ENCODE measurements at places on chromosomes 12 and 14.
A peak's percentile ranks its signal among the peaks of the same experiment; 100 is the strongest.

GRCh38 chr12:27361372-27361771, 28.7 kb downstream of the BMAL2 start:
- no peak for DNase-seq

DNA sequence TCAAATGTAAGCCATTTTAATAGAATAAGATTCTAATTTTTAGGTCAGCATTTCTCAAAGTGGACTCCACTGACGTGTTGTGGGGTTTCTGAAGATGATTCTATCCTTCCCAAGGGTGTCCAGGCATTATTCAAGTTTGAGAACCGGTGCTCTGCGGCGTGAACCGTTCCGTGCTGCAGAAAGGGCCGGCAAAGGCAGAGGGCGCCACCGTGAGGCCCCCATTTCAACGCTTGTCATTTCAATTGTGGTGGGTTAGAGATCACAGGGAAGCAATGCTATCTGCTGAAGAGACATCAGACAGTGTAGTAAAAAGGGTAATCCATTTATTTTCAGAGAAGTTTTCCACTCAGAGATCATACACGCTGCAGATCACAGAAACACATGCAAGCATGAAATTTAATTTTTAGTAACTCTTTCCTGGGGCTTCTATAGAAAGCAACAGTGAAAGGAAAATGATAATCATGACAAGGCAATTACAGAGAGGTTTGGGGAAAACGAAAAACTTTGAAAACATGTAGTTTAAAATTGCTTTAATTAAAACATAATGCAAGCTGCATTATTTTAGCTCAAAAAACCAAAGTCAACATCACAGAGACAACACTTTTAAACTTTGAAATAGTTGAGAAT, 201.7 kb downstream of the EXOC5 start:
- no peak for DNase-seq

GRCh38 chr12:47814539-47815170, 5.0 kb downstream of the HDAC7 start:
- DNase-seq = no peak

DNA sequence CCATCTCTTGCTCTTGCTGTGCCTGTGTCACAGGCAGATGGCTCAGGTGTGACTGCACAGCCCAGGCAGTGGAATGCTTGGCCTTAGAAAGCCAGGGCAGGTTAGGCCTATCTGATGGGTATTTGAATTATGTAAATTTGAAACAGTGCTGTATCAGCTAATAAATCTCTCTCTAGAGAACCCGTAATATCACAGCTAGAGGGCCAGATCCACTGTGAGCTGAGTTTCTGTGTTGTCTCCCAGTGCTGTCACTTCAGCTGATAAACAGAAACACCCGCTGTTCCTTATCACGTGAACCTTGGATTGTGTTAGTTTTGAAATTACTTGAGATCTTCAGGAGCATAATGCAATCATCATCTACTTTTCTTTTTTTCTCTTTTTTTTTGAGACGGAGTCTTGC, 21.5 kb upstream of the ALDH2 start:
- no peak for DNase-seq

DNA sequence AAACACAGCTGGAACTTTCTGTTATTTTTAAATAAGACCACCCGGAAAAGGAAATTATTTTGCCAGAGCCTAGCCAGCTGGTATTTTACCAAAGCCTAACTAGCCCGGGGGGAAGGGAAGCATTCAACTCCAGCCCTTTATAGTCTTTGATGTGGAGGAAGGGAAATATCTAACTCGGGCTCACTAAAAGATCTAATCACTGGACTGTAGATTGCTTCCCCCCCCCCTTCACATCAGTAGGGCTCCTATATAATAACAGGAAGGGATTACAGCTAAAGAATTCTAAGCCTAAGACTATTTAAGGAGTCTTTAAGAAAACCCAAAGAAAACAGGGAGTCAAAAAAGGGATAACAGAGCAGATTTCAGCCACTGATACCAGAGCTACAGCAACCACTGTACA, 431.1 kb downstream of the KCNH5 start:
- no peak for DNase-seq

DNA sequence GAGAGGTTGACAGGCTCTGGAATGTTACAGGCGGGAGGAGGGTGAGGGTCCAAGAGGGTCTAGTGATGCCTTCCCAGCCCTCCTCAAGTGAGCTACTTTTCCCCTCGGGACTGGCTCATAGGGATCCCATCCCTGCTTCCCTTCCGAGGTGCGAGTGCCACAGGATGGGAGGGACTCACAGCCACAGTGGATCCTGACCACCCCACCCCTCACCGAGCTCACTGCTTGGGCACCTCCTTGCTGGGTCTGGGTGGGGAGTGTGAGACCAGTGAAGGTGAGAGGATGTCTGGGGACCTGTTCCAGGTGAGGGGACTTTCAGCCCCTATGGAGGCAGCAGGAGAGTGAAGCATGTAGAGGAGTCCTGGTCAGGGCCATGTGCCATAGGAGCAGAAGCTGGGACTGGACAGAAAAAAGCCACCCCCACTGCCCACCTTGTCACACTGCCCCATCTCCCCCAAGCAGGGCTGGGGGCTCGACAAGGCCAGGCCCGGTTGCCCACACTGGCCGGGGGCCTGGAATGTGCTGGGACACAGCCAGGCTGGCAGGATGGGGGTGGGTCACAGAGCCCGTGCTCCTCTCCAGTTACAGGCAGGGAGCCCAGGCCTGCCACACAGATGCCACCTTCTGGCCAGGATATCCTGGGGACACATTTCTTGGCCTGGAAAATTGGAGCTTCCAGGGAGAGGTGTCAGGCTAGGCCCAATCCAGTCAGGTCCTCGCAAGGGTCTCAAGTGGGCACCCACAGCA, 1.7 kb upstream of the TNS2 start:
- DNase-seq = no peak

DNA sequence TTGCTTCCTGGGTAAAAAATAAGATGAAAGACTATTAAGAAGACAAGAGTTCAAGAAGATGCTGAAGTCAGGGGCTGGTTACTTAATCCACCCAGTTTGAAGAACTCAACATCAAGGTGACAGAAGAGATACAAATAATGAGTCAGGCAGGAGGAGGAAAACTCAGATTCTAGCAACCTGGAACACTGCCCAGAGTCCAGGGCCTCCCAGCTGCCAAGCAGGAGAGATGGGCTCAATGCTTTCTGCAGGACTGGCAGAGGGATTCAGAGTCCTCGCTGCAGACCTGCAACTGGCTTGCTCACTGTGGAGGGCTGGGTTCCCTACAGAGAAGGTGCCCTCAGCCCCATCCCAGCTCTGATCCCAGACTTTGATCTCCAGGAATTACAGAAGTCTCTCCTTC, 28.6 kb upstream of the CEBPE start:
- no peak for DNase-seq

DNA sequence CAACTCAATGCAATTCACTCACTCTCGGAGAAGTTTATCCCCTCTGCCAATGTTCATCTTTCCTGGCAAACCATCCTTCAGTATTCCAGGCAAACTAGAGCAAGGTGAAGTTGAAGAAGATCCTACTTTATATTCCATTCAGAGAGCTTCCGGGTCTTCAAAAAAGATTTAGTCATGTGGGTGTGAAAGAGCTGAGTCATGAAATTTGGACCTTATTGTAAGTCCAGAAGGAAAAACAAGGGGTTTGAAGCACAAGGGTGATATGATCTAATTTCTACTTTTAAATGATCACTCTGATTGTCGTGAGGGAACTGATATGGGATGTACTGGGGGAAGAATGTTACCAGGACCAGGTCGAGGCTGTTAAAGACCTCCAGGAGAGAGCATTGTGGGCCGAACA, 2.8 kb upstream of the PRH2 start:
- no peak for DNase-seq

- DNase-seq = no peak
Observed at GRCh38 chr12:10851243-10851858, 2.1 kb upstream of the PRR4 start.

GRCh38 chr12:121927813-121928212, 9.4 kb downstream of the CFAP251 start:
- no peak for DNase-seq

GRCh38 chr12:73514672-73515071, 1023.0 kb upstream of the ATXN7L3B start:
- no peak for DNase-seq

DNA sequence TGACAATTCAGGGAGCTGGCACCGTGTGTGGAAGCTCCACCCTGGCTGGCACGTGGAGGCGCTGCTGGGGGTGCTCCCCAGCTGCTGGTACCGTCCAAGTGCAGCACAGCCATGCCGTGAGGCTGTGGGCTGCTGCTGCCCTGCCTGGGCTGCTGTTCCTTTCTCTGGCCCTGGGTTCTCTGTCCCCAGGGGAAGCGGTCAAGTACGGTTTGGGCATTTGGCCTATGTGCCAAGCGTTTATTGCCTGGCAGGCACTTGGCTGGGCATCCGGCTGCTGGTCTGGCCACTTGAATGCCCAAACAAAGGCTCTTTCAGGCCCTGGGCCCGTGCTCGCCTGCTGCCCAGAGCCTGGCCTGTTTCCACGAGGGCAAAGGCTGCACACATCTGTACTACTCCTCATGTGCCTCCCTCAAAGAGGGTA, 39.6 kb downstream of the RHOF start:
- no peak for DNase-seq

GRCh38 chr12:18383203-18383602, 121.9 kb downstream of the PIK3C2G start:
- peak; percentile 93 for DNase-seq

DNA sequence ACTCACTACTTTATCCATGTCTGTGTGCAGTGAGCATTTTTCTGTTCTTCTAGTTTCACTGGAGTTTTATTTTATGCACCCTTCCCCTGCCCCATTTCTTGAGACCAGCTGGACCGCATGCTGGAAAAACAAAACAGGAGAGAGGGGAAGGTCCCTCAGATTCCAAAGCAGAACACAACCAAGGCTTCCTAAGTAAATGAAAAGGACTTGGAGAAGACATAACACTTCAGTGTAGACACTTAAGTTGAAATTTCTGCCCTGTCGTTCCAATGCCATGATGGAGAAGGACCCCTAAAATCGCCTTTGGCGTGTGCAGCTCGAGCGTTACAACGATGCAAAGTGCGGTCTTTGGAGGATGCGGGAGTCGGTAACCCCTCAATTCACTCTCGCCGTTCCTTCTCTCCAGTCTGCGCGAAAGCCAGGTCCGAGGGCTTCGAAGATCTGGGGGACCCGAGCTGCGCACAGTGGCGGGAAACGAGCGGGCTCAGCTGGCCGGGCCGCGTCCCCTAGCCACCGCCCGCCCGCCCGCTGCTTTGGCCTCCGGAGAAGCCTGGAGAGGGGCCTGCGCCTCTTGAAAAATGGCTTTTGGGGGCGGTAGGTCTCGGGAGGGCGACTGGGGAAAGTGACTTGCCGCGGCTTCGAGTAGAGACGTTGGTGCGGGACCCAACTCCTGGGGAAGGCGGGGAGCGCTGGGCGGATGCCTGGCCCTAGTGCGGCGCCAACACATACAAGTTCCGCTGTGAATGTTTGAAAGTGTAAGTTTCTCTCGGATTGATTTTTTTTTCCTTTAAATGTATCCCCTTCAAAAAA, 11.2 kb upstream of the HOXC13 start:
- DNase-seq = no peak

DNA sequence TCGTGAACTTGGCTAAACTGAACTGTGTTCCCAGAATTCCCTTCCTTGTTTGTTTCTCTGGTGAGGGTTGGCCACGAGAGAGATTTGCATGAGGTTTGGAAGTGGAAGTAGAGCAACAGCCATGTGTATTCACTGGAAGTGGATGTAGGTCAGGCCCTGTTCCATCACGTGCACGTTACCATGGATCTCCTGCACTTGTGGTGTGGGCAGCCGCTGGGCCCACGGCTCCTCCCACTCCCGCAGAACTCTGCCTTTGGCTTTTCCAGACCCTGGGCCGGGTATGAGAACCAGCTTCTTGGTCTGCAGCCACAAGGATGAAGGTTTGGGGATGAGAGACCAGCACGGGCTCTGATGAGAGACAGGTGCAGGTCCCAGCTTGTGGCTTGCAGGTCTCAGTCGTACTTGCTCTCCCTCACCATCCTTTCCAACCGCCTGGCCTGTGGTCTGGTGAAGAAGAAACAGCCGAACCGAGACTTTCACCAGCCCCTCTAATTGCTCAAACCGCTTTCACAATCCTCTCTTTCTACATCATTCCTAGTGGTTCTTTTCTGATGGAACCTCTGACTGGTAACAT, 94.9 kb downstream of the DUSP16 start:
- no peak for DNase-seq

- DNase-seq = no peak
Observed at GRCh38 chr12:46963977-46964971, 115.1 kb upstream of the PCED1B start.

Data from non-pigmented ciliary epithelial cell (primary cell).